ENCODE measurements at places on chromosomes 6 and 20.

DNA sequence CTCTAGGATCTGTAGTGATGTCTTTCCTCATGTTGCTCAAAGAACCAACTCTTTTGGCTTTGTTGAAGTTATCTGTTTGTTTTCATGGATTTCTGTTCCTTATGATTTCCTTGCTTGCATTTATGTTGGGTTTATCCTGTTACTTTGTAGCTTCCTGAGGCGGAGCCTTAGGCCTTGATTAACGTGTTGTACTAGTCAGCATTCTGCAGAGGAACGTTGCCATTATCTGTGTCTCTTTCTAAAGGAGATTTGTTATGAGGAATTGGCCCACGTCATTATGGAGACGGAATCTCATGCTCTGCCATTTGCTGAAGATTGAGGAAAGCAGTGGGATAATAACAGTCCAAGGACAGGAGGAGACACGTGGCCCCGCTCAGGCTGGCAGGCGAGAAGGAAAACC is 29.9 kb downstream of the UCKL1 start:
- DNase-seq: no peak

GRCh38 chr6:148749674-148750073 is 2.8 kb downstream of the UST start:
- no peak for DNase-seq

DNA sequence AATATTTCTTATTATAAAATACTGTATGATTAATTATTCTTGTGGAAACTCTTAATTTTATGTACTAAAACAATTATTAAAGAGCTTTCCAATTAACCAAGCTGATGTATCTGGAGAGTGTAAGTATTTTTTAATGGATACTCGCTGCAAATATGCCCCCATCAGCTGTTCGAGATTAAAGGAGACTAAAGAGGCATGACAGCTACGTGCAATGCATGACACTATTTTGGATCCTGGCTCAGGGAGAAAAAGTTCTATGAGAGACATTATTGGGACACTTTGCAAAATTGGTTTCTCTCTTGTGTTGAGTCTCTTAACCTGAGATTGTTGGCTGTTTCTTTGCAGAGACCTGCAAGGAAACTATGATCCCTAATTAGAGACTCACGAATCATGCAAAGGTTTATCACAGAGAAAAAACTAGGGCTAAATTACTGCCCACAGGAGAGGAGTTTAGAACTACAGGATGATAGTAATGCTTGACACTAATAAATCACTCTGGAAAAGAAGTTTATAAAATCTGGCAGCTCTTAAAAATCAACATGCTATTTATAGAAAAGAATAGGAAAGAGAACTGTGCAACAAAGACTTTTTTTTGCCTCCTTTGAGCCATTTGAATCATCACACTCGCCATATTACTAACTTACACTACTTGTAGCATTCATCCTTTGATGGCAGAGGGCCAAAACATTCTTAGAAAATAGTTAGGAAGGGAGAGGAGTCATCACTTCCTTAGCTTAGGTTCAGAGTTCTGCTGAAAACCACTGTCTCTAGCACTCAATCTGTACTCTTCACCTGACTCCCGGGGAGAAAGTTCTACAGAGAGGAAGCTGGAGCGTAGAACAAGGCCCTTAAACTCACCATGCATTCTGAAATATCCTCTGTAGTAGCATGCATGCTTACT is 25.3 kb downstream of the NRN1 start:
- peak; percentile 47 for DNase-seq

DNA sequence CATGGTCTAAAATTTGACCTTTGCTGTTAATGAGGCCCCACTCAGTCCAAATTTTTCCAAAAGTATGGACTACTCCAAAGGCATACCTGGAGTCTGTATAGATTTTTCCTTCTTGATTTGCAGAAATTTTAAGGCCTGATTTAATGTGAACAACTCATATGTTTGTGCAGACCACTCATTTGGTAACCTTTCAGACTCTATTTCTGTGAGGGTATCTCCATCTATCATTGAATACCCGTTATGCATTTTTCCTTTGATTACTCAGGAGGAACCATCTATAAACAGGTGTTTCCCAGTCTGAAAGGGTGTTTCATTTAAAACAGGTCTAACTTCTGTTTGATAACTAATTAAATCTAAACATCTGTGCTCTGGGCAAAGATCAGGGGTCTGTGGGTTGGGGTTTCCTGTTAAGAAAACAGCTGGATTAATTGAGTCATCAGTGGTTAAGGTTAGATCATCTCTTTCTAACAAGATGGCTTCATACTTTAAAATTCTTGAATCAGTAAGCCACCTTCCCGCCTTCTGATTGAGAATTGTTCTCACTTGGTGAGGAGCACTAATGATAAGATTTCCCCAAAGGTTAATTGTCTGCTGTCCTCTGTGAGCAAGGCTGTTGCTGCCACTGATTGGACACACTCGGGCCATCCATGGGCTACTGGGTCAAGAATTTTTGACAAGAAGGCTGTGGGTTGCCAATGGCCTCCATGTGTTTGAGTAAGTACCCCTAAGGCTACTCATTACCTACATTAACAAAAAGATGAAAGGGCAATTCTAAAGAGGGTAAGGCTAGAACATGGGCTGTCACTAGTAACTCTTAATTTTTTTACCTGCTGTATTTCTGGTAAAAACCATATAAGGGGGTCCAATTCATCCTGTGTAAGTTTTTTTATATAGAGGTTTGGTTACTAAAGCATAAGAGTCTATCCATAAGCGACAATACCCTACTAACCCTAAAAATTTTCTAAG is 24.1 kb downstream of the HLA-B start:
- no peak for DNase-seq

GRCh38 chr6:7021301-7021700 is 86.5 kb upstream of the RREB1 start:
- DNase-seq: no peak

DNA sequence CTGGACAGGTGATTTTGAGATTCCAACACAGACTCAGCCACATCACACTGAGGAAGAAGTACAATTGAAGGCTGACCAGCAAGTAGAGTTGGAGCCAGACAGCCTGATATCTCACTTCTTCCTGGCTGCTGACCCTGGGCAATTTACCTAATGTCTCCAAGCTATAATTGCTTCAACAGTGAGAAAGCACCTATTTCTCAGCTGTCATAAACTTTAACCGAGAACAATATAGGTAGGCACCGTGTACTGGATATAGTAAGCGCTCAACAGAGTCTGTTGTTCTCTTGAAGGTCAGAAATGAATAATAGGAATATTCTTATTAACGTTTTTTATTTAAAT is 28.3 kb downstream of the STX7 start:
- no peak for DNase-seq

DNA sequence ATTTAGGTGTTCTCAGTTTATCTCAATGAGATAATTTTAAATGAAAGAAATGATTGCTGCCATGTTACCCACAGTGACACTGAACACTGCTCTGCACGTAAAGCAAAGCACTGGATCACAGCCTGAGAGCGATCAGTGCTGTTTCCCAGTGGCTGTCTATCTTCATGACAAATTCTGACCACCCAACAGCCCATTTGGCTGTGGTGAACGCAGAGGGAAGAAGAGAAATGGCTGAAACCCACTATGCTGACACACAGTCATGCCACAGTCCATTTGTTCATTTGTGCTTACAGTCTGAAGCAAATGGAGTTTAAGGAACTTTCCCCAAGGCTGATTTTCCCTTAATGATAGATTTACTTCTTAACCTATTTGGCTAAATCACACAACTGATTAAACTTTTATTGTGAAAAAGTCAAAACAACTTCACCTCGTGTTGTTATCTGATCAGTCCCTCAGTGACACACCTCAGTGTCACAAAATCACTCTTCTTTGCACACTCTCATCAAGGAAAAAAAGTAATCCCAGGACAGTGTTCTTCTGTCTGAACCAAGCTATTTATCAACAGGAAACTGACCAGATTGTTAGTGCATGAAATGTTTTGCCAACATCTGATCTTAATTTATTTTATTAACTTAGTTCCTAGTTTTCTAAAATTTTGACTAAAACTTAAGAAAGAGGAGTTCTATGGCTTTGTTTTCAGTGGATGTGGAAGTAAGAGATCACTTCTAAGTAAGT is 225.1 kb downstream of the TBX18 start:
- DNase-seq: no peak

- no peak for DNase-seq
Observed at GRCh38 chr20:61436667-61437279, 184.7 kb downstream of the CDH4 start.

GRCh38 chr20:22576733-22577514 is 7.4 kb downstream of the FOXA2 start:
- no peak for DNase-seq

- DNase-seq: no peak
Observed at GRCh38 chr6:130933712-130934200, 106.5 kb downstream of the SMLR1 start.

All from bone marrow (tissue), 2 donors.